ENCODE measurements at places on chromosomes 13 and 19. TPM values are rescaled to one million over a fixed set of nuclear protein-coding genes. Genes with fewer than 3 reads are reported as not detected.

Gene ZNF222
- total RNA-seq, result 2.9 TPM

Gene LAIR2
- total RNA-seq, result not detected

Gene ZNF414
- total RNA-seq, result 16.1 TPM

Gene ZNF154
- total RNA-seq, result 3.1 TPM

Gene FUT6
- total RNA-seq, result not detected

Gene FFAR1
- total RNA-seq, result not detected

Gene COL4A1
- total RNA-seq, result 107 TPM

Gene CYP2S1
- total RNA-seq, result 0.56 TPM

Gene ATXN8OS
- total RNA-seq, result not detected

Gene TRIP10
- 133 TPM for total RNA-seq

Gene COG3
- total RNA-seq, result 12.9 TPM

GRCh38 chr19:53597023-53597422, 34.8 kb upstream of the DPRX start:
- DNase-seq, result no peak

DNA sequence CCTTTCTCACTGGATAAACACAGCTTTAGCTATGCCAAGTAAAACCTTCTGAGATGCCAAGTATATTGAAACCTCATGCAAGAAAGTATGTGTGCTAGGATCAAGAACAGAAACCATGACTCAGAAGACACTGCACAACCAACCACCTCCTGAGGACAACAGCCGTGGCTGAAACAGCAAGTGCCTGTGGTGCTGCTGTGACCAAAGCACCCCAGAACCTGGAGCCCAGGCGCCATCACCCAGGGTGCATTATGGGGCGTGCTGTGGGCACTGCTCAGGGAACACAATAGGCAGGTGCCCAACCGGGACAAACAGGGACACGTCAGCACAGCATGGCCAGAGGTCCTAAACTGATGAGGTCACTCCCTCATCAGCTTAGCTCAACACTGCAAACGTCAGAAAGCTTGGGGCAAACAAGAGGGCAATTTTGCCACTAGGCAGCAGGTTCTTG, 101.3 kb upstream of the SLC15A1 start:
- no peak for DNase-seq

GRCh38 chr19:28489776-28490175, 723.2 kb downstream of the UQCRFS1 start:
- DNase-seq, result no peak

GRCh38 chr13:98706446-98707110, 45.9 kb downstream of the SLC15A1 start:
- no peak for DNase-seq

- no peak for DNase-seq
Observed at GRCh38 chr19:616747-617526, 16.4 kb downstream of the POLRMT start.

- no peak for DNase-seq
Observed at GRCh38 chr13:76285463-76285862, 600.7 kb downstream of the KCTD12 start.

DNA sequence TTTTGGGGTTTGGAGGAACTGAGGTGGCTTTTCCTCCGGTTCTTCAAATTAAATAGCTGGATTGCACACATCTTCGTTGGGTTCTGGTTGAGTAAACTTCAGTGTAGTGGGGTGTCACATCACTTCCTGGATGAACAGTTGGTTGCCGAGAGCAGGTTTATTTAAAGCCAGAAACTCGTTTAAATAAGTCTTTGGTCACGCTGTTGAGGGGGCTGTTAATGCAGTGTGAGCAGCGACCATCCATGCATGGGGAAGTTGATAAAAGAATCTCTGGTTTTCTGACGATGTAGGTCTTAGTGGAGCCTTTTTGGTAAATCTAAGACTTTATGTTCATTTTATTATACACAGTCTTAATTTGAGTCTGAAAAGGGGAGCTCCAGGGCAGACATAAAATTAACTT, 351.2 kb upstream of the ARGLU1 start:
- no peak for DNase-seq

DNA sequence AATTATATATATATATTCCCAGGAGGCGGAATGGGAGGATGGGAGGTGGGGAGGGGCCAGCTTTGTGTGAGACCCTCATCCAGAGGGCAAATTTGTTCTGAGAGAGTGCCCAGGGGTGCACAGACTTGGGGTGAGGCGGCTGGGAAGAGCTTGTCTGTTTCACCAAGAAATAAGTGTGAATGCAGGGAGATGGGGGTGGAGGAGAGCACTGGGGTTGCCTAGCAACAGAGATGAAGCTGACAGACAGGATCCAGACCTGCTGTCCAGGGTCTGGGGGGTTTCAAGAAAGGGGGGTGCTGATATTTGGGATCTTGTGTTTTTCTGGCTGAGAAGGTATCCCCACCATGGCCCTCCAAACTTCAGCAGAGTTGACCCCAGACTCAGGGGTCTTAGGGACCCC, 18.6 kb upstream of the TNFAIP8L1 start:
- no peak for DNase-seq

GRCh38 chr19:48458016-48458415, 2.6 kb downstream of the KCNJ14 start:
- DNase-seq, result no peak

GRCh38 chr19:11025997-11026396, 63.3 kb upstream of the LDLR start:
- DNase-seq, result no peak

- no peak for DNase-seq
Observed at GRCh38 chr19:4365791-4366665, 22.7 kb downstream of the MPND start.
